ENCODE measurements at places on chromosomes 11 and 22.

DNA sequence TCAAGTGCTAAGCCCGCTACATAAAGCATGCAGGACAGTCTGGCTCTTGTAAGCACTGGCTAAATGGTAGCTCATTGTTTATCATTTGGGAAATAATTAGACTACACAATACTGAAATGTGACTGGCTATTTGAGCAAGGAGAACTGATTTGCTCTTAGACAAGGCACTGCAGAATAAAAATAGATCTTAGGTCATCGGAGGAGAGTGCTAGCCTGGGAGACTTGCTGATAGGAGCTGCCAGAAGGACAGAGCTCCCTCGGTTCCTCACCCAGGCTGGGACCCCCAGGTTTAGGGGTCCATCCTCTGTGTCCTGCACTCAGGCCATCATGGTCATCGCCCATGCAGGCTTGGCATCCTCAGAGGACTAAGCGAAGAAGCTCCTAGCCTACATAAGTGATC lies 184.4 kb upstream of the NCAM1 start:
- no peak for DNase-seq

DNA sequence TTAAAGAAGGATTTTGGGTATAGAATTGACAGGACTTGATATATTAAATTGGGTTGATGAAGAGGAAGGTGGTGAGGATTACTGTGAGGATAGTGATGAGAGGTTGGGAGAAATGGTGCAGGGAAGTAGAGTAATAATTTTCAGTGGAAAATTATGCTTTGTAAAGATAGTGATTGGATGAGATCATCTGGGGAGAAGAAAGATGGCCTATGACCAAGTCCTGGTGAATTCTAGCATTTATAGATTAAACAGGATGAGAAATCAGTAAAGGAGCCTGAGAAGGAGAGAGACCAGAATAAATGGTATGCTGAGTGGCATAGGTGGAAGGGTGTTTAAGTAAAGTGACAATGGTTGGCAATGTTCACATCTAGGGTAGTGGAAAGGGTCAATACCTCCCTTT lies 15.0 kb downstream of the IPO7 start:
- DNase-seq: no peak

GRCh38 chr11:69157822-69158231 lies 2.1 kb downstream of the SMIM38 start:
- DNase-seq: no peak

DNA sequence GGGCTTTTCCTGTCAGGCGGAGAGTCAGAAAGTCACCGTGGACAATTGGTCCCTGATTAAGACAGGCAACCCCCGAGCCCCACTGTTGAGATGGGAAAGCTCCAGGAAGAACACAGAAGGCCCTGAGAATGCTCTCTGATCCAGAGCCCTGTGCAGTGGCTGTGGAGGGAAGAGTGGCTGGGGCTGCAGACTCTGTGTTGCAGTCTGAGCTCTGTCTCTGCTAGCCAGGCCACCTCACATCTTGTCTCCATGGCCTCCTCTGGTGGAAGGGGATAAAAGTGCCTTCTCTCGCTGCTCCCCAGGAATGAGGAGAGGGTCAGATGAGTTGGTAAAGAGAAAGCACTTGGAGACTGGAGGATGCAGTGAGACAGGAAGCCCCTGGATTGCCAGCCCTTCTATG lies 141.2 kb downstream of the CEP164 start:
- DNase-seq: no peak

- DNase-seq: no peak
Measured at GRCh38 chr11:129377739-129378138, 2.1 kb downstream of the BARX2 start.

DNA sequence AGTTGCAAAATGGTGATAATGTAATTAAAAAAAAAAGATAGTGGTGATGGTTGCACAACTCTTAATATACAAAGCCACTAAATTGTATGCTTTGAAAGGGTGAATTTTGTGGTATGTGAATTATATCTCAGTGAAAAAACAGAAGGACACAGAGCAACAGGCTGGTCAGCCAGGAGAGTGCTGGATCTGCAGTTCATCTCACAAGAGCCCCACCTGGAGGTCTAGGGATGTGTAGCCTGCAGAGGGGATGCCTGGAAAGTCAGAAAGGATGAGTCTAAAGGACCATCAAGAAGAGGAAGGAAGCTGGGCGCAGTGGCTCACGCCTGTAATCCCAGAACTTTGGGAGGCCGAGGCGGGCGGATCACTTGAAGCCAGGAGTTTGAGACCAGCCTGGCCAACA lies 9.0 kb downstream of the POLR3H start:
- no peak for DNase-seq

DNA sequence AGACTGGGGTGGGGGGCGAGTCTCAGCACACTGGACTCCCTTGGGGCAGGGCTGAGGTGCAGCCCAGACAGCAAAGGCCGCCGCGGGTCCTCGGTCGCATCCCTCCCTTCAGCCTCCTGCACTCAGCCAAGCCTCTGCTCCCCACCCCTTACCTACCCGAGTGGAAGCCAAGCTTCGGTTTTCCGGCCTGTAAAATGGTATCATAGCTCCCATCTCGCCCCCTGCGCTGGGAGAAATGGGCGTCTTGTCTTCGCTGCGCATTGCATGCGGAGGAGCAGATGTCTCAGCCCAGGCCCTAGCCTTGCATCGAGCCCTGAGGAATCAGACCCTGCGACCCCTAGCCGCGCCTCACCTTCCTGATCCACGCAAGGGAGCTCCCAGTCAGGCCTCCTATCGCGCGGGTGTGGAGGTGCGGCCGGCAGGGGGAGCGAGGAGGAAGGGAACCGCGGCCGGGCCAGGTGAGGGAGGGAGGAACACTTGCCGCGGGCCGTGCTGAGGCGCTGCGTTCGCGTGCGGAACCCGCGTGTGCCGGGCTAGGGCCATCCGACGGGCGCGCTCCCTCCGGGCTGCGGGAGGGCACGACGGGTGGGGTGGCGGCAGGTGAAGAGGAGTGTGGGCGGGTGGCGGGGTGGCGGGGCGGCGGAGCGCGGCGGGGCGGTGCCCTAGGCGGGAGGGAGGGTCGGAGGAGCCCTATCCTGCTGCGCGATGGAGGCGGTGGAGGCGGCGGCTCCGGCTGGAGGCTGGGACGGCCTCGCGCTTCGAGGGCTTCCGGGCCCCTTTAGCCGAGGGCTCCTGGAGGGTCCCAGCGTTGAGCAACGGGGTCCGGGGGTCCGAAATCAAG lies 4.1 kb upstream of the TBX1 start:
- no peak for DNase-seq

GRCh38 chr11:66739983-66740382 lies 11.0 kb upstream of the SPTBN2 start:
- DNase-seq: no peak
